Stimulated activated CD4-positive, alpha-beta T cell treated with anti-CD3 and anti-CD28 coated beads, Interleukin-4, amount 100 ng/mL, for 4 hours (primary cell): ENCODE measurements at places on chromosomes 5 and 9.

GRCh38 chr9:114776683-114777399 lies 29.0 kb downstream of the TNFSF15 start:
- no peak for DNase-seq

DNA sequence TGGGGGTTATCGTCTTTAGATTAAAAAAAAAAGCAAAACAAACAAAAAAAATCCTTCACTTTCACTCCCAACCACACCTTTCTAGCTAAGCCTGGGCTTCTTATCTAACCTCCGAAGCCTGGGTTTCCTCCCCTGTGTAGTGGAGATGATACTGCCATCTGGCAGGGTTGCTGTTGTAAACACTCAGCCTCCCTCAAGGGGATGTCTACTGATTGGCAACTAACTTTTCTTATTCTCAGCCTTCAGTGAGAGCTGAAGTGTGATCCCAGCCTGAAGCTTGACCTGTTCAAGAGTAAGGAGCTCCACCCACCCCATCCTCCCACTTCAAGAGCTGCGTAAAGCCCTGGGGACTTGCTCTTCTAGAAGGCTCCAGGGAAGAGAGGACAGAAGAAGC lies 21.5 kb upstream of the WWC1 start:
- DNase-seq: no peak

DNA sequence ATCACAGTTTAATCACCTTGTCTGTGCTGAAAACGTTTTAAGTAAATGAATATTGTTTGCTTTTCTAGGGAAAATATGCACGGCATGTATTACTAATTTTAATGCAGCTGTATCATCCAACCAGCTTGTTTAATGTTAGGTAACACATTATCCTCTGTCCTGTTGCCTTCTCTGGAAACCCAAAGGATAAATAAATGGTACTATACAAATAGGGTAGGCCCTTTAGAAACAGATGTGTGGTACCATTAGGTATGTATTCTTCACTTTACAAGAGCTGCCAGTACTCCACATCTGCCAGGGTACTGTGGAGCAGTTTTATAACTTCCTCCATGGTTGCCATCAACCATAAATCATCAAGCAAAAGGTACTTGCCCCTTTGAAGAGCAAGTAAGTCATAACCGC lies 42.9 kb downstream of the FAF2 start:
- no peak for DNase-seq

DNA sequence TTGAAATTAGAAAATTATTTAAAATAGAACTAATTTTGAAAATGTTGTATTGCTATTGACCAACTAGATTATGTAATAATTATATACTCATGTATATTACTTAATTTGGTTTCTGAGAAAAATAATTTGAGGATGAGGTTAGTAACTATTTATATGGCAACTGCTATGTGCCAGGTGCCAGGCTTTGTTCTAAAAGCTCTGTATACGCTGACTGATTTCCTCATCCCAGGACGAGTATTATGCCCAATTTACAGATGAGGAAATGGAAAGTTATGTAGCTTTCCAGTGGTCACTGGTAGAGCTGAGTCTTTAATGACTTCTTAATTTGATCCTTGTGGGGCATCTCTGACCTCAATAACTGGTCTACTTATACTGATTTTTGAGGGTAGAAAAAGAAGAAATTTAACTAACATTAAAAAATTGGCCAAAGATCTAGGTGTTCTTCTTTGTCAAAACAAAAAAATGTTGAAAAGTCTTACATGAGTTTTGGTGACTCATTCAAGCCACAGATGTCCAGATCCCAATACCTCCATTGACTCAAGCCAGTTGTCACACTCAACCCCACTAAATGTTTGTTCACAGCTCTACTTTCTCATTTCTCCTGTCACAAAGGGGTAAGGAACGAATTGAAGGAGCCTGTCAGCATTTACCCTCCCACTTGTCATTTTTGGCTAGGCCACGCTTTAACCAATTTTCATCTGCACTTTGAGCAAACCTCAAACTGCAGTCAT lies 228.1 kb upstream of the MEF2C start:
- no peak for DNase-seq

DNA sequence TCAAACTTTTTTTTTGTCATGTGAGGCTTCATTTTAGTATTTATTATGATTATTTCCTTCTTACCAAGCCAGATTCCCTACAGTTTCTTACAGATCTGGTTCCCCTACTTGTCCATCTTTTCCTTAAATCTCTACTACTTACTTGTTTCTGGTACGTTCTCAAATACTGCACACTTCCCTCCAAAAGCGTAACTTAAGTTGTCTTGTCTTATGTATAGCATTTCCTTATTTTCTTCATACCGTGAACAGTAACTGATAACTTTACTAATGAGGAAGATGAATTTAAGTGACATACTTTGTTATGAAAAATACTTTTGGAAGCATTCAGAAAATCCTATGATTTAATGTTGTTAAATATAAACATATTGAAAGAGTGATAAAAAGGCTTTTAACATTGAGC lies 67.3 kb downstream of the PARP8 start:
- DNase-seq: no peak

DNA sequence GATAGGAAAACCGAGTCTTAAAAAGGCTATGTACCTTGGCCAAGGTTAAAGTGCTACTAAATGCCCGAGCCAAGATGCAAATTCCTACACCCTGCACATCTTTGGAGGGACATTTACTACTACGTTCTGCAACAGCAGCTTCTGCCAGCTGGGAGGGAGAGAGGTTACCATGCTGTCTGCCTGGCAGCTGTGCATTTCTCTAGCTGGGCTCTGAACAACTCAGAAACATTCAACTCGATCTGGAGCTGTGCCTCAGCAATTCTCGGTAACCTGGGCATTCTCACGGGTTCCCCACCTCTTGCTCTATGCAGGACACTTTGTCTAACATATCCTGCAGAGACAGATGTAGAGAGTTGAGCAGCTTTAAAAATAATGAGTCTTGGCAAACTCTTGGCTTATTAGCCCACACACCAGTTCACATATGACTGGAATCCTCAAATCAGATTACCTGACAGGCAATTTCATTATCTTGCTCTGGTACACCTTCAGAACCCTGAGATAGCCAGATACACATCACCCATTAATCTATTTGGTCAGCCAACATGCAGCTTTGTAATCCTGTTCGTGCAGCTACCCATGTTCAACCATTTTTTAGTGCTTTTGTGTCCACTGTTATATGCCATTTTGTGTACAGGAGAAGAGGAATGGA lies 115.8 kb downstream of the EFNA5 start:
- DNase-seq: no peak

- no peak for DNase-seq
Measured at GRCh38 chr9:17905781-17906175, 326.9 kb downstream of the SH3GL2 start.

DNA sequence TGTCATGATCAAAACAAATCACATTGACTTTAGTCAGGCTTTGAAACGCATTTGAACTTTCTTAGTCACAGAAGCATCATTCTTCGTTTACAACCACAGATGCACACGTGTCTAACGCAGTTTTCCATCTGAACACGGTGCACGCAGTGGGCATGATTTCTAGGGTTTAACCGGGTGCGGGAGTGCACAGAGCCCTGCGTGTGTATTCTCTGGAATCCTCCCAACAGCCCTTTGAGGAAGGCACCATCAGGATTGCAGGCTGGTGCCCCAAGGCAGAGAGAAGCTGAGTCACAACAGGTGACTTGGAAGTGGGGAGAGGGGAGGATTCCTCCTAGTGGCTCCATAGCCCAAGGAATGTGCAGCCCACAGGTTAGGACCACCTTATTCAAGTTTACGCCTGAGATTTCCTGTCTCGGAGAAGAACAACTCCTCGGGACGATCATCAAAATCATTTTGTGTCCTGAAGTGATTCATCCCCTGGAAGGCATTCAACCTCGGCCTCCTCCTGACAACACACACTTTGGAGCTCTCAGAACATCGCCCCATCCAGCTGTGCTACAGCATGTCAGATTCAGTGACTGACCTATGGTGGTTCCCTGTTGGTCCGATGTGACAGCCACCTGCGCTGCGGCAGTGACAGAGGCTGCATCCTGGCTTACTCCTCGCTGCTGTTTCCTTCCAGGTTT lies 13.1 kb downstream of the ROPN1L start:
- DNase-seq: no peak

- no peak for DNase-seq
Measured at GRCh38 chr9:33718987-33719386, 76.4 kb upstream of the PRSS3 start.

- DNase-seq: no peak
Measured at GRCh38 chr5:80191991-80192398, 63.9 kb downstream of the SERINC5 start.

- DNase-seq: no peak
Measured at GRCh38 chr5:14762549-14763216, 98.2 kb downstream of the OTULIN start.

DNA sequence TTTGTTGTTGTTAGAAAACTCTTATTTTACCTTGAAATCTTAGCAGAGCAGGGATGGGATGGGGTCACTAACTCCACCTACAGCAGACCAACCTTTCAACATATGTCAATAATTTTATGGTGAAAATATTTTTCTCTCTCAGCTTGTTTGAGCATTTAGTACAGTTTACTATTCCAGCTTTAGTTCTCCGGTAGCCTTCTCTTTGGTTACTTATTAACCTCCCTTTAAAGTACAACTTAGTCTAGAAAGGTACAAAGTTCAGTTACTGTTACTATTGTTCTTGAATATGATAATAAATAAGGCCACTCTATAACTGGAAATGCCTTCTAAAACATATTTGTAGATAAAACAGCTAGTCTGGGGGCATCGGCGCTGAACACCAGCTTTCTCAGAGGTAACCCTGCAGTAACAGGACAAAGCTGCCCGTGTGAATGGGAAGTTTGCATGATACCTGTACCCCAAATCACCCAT lies 233.3 kb downstream of the PCSK1 start:
- no peak for DNase-seq

GRCh38 chr5:60521376-60522291 lies 178.3 kb downstream of the DEPDC1B start:
- no peak for DNase-seq

GRCh38 chr5:140992828-140993227 lies 26.6 kb downstream of the PCDHAC2 start:
- DNase-seq: no peak

- DNase-seq: no peak
Measured at GRCh38 chr5:87411586-87411972, 1.2 kb downstream of the CCNH start.
